ENCODE measurements at places on chromosomes 11 and 22.

GRCh38 chr11:35683728-35684339, 21.3 kb downstream of the TRIM44 start:
- DNase-seq = no peak

DNA sequence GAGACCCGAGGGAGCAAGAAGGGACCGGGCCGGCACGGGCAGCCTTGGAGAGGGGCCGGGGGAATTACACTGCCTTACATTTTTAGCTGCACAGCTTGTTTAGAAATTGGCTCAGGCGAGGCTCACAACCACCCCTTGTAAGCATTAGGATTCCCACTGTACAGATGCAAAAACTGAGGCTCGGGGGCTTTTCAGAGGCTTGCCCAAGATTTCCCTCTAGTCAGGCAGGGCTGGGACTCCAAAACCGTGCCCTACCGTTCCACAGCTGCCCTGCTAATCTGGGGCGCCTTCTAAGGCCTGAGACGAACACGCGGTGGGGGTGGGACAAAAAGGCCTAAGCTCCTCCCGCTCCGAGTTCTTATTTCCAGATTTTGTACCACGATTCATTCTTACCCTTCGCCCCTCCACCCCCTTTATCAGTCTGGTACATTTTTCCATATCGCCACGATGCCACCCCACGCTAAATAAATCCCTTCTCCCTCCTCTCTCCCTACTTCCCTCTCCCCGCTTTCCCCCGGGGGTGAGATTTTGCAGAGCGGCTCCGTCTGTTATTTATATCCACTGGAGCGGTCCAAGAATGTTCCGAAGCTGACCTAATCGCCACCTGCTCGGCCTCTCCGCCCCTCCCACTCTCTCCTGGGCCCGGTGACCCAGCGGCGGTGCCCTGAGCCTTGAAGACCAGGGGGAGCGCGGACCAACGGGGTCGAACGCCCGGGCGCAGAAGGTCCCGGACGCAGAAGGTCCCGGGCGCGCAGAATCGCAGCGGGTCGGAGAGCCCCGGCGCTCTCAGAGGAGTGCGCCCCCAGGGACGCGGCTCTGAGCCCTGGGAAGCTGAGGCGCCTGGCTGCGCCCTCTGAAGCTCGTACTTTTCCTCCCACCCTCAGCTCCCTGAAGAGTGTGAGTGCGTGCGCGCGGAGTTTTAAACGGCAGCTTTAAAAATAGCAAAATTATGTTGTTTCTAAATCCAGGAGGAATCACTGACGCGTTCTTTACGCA, 764 bp upstream of the PACSIN3 start:
- peak; percentile 72 for DNase-seq

- DNase-seq = peak; percentile 84
These were observed 36.5 kb downstream of the GRIK4 start for GRCh38 chr11:120547811-120548681.

DNA sequence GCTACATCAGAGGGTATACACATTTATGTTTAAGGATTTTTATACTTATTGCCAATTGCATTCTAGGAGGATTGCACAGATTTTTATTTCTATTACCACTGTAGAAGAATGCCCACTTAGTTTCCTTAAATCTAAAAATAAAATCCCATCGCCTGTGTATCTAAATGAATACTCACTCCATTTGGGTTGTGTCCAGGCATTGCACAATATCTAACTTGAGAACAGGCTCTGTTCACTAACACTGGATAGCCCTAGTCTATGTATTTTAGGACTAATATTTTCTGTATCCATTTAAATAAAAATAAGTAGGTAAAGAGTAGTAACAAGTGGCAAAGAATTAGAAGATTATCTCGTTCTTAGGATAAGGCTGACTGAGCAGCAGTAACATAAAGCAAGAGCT, 4.1 kb downstream of the C11orf52 start:
- DNase-seq = no peak
